ENCODE measurements at places on chromosomes 2 and 18.
A peak's percentile ranks its signal among the peaks of the same experiment; 100 is the strongest.

- no peak for DNase-seq
Measured at GRCh38 chr18:24534271-24534670, 73.8 kb downstream of the HRH4 start.

- DNase-seq = no peak
Measured at GRCh38 chr2:9941196-9941995, 10.1 kb upstream of the GRHL1 start.

GRCh38 chr2:68837164-68837860 is 33.9 kb downstream of the BMP10 start:
- peak; percentile 71 for DNase-seq

GRCh38 chr2:17544256-17544655 is 3.8 kb downstream of the VSNL1 start:
- DNase-seq = no peak

DNA sequence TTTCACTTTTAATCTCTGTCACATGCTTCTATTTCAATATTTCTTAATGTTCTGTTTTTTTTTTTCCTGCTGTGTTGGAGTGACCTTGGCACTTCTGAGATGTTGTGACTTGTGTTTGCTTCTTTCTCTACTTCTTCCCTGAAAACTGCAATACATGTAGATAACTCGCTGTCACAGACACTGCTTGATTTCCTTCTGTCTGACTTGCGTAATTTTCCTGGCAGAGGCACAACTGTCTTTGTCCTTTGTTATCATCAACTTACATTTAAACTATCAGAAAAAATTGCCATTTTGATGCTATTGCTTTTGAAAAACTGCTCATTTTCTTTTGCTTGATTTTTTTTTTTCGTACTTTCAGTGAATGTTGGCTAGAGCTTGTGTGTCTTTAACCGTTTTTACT is 69.0 kb downstream of the BABAM2 start:
- DNase-seq = no peak

GRCh38 chr18:45951016-45951714 is 16.0 kb downstream of the EPG5 start:
- DNase-seq = no peak

DNA sequence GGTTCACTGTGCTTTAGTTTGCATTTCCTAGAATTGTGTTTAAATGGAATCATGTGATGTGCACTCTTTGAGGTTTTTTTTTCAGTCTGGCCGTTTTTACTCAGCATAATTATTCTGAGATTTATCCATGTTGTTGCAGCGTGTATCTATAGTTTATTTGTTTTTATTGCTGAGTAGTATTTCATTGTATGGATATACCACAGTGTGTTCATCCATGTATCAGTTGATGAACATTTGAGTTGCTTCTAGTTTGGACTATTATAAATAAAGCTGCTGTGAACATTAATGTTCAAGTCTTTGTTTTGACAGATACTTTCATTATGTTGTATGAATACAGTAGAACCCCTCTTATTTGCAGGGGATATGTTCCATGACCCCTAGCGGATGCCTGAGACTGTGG is 39.1 kb downstream of the TRAF3IP1 start:
- no peak for DNase-seq

- no peak for DNase-seq
Measured at GRCh38 chr2:191739194-191739593, 61.3 kb downstream of the NABP1 start.

DNA sequence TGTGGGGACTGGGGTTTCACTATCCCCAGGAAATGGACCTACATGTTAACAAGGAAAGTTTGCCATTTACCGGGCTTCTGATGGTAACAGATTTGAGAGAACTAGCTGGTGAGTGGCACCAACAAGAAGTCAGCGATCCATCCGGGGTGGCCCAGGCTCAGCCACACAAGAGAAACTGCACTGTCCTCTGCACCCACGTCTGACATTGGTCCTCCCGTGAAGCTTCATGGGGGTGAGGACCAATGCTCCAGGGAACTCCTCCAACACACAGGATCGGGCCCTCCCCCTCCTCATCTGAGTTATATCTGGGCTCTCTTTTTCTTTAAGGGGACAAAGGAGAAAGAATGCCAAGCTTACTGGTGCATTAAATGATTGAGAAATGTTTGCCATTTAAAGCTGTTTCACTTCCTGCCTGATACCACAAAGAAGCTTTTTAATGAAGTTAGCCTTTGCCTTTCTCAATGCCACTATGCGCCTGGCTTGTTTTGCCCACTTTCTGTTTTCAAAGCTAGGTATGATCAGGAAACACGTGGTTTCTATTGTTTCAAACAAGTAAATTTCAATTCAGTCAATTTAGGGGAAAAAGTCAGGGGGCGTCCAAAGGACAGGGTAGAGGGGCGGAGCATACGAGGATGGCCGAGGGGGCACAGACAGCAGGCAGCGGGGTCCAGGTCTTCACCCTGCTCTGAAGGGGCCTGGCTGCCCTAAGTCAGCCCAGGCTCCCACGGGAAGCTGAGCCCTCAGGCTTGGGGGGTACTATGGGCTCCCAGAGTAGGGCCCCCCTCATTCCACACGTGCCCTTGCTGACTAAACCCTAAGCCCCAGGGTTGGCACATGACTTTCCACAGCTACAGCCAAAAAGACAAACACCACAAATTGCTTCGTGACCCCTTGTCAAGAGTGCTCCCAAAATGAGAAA is 204.0 kb upstream of the ID2 start:
- DNase-seq = no peak

- no peak for DNase-seq
Measured at GRCh38 chr2:126748929-126749518, 93.1 kb downstream of the GYPC start.
